CD8-positive, alpha-beta T cell (primary cell): ENCODE measurements at places on chromosomes 16 and 17.

DNA sequence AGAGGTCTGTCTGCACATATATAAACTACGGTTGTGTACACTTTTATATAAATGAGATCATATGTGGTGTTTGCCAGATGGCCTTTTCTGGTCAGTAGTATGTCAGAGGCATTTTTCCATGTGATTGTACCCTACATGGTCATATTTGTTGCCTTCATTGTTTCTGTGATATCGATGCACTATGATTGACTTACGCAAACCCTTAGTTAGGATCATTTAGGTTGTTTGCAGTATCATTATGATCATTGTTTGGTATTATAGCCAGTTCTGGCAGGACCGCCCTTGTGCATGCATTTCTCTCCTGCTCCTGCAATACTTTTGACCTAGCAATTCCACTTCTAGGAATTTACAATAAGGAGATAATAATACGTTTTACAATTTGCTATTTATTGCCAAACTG lies 169.1 kb downstream of the MSI2 start:
- no peak for DNase-seq

GRCh38 chr16:11354733-11355574 lies 9.7 kb downstream of the RMI2 start:
- DNase-seq, result peak; percentile 91

GRCh38 chr17:45284176-45285140 lies 22.6 kb upstream of the SPATA32 start:
- peak; percentile 55 for DNase-seq

GRCh38 chr16:30510376-30510938 lies 15.9 kb downstream of the ZNF768 start:
- no peak for DNase-seq

DNA sequence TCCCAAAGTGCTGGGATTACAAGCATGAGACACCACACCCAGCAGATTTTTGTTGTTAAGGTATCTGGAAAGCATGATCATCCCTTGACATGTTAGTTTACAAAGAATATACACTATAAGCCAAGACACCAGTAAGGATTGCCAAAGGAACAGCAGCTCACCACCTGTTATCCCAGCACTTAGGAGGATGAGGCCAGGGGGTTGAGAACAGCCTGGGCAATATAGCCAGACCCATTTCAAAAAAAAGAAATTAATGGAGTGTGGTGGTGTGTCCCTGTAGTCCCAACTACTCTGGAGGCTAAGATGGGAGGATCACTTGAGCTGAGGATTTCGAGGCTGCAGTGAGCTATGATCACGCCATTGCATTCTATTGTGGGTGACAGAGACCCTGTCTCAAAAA lies 5.1 kb downstream of the ANKRD40CL start:
- DNase-seq, result no peak

GRCh38 chr17:41813152-41813680 lies 412 bp downstream of the FKBP10 start:
- DNase-seq, result no peak

GRCh38 chr16:1530883-1531637 lies 2.4 kb upstream of the TMEM204 start:
- DNase-seq, result no peak

GRCh38 chr17:67125417-67125816 lies 81.1 kb downstream of the CACNG1 start:
- DNase-seq, result no peak

- no peak for DNase-seq
Measured at GRCh38 chr16:72837846-72838585, 209.9 kb downstream of the ZFHX3 start.

GRCh38 chr17:6994666-6995256 lies 1.1 kb upstream of the ALOX12 start:
- DNase-seq, result no peak

DNA sequence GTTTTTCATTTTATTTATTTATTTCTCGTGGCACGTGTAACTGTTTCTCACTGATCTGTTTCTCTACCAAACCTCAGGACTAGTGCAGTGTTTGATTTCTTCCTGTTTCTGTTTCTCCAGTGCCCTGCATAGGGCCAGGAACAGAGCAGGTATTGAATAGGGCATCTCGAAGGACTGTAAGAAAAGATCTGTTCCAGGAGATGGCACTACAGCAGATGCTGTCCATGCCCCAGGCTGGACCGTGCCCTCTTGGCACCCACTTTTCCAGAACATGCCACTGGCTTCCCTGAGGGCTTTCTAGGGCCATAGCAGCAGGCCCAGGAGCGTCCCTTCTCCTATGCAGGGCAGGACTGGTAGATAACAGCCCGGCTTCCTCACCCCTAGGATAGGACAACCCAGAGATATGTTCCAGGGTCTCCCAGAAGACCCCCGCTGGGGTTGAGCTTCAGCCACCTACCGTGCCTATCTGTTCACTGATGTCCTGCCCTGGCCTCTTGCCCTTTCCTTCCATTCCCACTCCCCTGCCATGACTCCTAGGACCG lies 4.4 kb downstream of the SNX20 start:
- DNase-seq, result no peak

DNA sequence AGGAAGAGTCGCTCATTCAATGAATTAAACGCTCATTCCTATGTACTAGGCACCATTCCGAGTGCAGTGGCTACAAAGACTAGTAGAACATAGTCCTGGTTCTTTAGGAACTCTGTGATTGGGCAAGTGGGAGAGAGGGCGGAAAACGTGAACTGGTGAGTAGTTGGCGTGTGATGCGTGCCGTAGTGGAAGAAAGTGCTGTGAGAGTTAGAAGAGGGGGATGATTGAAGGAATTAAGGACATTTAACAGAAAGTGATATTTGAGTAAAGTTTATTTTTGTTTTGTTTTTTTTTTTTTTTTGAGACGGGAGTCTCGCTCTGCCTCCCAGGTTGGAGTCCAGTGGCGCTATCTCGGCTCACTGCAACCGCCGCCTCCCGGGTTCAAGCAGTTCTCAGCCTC lies 7.9 kb upstream of the SLFN14 start:
- peak; percentile 15 for DNase-seq

DNA sequence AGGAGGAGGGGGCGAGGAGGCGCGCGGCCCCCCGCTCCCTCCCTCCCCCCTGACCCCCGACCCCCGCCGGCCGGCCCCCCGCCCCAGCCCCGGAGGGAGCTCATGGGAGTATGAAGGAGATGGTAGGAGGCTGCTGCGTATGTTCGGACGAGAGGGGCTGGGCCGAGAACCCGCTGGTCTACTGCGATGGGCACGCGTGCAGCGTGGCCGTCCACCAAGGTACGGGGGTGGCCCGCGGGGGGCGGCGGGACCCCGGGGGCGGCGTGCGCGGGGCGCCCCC lies 390 bp downstream of the MLLT6 start:
- DNase-seq, result no peak

- DNase-seq, result no peak
Measured at GRCh38 chr16:53966821-53967571, 263.0 kb downstream of the FTO start.

DNA sequence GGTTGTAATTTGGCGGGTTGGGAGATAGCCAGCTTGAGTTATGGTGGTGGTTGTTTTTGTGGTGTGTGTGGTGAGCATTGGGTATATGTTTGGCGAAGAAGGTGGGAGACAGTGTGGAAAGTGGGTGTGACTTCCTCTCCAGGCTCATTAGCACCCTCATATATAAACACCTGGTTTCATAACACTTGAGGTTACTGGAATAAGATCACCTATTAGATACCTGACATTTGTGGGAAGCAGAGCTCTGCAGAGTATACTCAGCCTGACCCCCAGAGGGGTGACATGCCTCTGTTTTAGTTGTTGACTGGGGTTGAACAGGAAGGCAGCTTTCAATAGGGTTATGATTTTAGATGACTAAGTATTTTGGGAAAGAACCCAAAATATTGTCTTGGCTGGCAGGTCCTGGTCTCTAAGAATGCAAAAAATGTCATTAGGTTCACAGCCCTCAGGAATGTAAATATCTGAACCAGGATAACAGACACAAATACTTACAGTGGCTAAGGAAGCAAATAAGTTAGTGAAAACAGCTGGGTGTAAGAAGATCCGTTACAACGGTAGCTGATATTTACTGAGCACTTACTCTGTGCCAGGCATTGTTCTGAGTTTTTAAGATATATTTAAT lies 18.3 kb upstream of the EFCAB13 start:
- DNase-seq, result no peak

DNA sequence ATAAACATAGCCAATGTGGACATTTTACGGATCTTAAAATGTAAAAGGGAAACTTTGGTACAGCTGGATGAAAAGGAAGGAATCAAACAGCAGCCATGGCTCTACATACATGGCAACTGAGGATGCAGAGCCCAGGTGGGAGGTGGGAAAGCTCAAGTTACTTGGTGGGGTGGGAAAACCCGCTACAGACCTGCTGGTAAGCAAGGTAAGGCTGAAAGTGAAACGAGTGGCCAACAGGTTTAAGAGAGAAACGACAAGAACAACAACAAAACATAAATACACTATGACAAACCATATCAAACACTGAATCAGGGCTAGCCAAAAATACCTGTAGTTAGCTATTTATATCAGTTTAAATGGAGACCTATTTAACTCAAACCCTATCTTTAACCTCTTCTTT lies 185.3 kb downstream of the CEP112 start:
- no peak for DNase-seq

DNA sequence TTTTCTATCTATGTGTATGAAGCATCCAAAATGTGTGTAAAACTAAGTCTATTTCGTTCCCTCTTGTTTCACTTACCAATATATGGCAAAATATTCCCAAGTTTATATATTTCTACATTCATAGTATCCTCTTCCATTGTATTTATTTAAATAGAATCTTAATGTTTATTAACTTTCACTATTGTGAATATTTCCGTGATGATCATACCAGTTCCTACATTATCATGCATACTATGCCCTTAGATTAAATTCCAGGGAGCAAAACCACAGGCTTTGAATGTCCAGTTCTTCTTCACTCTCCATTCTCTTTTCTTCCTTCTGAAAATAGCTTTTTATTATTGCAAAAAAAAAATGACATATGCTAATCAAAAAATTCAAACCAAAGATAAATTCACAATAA lies 4.0 kb downstream of the MAP2K6 start:
- DNase-seq, result no peak

DNA sequence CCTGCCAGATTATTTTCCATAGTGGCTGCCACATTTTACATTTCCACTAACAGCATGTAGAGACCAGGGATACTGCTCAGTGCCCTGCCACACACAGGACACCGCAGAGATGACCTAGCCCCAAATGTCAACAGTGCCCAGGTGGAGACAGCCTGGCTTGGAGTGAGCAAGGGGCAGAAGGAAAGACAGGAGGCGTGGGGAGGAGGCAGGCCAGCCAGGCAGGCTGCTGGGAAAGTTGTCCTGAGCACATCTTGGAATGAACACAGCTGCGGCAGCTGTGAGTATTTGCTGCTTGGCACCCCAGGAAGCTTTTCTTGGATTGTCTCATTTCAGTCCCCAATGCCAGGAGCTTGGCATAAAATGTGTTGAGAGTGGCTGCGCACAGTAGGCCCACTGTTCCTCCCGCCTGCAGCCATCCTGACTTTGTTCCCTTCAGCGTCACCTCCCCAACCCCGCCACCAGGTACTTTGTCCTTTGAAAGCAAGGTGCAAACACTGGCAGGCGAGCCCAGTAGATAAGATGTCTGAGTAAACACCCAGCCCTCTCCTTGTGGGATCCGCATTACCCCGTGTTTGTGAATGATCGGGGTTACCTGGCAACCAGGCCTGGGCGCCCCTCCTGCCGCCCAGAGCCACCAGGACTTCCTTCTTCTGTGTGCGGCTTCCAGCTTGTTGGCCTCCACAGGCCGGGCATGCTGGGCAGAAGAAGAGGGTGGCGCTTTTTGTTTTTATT lies 114.0 kb downstream of the CMIP start:
- peak; percentile 37 for DNase-seq

- no peak for DNase-seq
Measured at GRCh38 chr17:30292286-30292858, 628 bp upstream of the BLMH start.

- no peak for DNase-seq
Measured at GRCh38 chr17:49018116-49018612, 21.0 kb downstream of the IGF2BP1 start.

DNA sequence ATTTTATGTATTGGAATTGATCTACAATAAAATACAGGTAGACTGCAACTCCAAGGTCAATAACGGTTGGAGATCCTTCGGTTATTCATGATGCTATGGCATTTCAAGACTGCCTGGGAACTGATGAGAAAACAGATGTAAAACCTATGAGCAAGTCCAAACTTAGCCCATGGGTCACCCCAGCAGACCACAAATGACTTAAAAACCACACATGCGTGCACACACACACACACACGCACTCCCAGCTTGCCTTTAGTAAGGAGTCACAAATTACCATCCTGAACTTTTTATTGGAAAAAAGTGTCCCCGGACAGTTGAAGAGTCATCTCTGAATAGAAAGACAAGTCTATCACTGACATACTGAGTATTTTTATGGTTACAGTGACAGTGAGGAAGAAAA lies 26.7 kb downstream of the TRIM25 start:
- no peak for DNase-seq

DNA sequence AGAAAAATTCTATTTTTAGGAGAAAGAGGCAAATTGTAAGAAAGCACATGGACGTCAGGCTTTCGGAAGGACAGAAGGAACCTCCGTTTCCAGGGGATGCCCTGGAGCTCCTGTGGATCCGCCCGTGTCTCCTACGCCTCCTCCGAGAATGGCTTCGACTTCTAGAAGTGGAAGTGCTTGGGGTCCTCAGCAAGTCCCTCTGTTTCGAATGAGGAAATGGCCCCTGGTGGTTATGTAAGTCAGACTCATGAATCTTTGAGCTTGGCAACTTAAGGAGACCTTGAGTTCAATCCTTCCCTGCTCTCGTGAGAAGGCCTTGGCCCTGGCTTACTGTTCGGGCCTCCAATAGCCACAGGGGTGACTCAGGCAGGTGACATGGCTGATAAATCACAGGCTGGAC lies 38.9 kb downstream of the COX4I1 start:
- no peak for DNase-seq

DNA sequence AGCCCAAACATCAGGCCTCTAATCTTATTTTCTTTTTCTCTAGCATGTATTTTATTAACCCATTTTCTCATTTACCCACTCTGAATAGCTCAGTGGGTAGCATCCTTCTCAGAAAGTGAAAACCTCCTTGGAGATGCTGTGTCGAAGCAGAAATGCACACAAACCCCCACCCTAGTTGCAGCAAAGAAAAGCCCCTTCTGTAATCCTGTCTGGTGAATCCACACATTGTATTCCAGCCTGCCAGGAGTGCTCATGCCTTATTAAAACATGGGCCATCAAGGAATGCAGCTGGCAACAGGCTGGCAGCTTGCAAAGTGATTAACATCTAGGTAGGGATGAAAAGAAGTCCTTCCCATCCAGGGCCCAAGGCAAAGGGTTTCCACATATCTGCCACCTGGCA lies 39.7 kb upstream of the AXIN2 start:
- no peak for DNase-seq
